CD4-positive, alpha-beta memory T cell (primary cell): ENCODE measurements at places on chromosomes 5 and 9. TPM values are rescaled to one million over a fixed set of nuclear protein-coding genes. Genes with fewer than 3 reads are reported as not detected.

- no peak for DNase-seq
These were observed 56.4 kb downstream of the LHFPL2 start for GRCh38 chr5:78591972-78592700.

Gene GARNL3
- 5.9 TPM for total RNA-seq

- DNase-seq: no peak
These were observed 16.4 kb upstream of the ZBTB34 start for GRCh38 chr9:126844085-126844484.

DNA sequence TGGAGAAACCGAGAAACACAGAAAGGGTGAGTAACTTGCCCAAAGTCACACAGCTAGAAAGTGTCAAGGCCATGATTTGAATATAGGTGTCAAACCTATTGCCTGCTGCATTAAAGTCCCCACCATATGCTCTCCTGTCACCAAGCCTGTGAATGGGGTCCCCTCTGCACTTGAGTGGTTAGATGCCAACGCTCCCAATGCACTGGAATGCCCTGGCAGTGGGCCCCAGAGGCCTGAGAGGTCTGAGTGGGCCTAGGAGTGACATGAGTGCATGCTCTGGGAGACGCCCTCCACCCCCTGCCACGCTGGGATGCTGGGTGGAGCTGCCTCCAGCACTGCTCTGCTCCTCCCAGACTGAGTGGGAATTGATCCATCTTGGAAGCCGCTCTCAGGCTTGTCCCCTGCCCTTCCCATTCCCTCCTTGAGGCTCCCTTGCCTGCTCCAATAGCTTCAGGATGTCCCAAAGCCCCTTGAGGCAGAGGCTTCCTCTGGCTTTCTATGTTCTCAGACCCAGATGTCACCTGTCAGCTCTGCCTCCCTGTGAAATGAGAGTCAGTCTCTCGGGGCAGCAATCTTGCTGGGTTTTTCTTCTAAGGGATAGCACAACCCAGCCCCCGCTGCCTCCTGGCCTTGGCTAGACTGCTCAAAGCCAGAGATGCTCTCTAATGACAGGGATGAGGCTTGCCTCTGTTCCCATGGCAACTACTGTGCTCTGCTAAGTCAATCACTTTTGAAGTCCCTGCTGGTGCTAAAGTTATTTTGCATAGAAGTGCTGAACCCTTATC, 6.6 kb upstream of the ARSI start:
- no peak for DNase-seq

- DNase-seq: no peak
These were observed 16.7 kb downstream of the ANXA6 start for GRCh38 chr5:151140686-151141459.

GRCh38 chr9:124442826-124443225, 7.4 kb upstream of the ADGRD2 start:
- DNase-seq: no peak

DNA sequence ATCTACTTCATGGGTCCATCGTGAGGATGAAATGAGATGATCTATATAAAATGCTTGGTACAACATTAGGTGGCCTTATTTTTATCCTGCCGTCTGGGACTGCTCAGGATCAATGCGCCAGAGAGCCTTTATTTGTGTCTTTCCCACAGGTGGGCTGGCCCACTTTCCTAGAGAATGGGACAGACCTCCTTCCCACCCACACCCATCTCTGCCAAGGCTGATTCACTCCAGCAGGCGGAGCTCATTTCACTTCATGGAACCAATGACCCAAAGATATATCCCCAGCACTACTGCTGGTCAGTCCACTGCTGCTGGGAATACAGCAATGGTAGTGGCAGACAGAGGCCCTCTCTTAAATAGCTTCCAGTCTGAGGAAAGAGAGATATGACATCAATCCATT, 35.7 kb downstream of the TGFBI start:
- DNase-seq: no peak

Gene KCTD16
- total RNA-seq: 0.20 TPM

DNA sequence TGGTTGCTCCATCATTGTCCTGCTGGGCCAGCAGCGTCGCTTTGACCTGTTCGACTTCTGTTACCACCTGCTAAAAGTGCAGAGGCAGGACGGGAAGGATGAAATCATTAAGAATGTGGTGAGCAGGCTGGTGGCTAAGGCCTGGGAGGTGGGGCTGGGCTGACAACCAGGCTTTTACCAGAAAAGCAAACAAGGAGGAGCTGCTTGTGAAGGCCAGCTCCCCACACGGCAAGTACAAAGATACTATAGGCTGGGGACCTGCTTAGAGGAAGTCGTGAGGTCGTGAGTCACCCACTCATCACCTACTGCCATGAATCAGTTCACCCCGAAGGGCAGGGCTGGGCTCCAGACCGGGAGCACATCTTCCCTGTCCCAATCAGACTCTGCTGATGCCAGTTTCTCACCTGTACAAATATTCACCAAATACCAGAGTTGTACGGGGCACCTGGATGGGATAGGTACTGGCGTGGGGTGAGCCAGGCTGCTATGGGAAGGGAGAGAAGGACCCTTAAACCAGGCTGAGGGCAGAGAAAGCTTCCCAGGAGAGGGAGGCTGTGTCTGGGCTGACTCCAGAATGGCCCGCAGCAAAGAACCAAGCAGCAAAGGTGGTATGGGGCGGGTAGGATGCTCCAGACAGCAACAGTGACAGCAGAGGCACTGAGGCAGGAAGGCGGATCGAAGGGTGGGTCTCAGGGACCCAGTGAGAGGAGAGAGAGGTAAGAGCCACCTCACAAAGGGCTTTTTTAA, 69.3 kb upstream of the NIPAL4 start:
- peak; percentile 48 for DNase-seq

Gene ANKRD31
- 0.73 TPM for total RNA-seq

- no peak for DNase-seq
These were observed 5.2 kb downstream of the SLC2A6 start for GRCh38 chr9:133473743-133474142.

- peak; percentile 45 for DNase-seq
These were observed 3.2 kb upstream of the NRARP start for GRCh38 chr9:137305060-137305797.

Gene ANKRD18B
- total RNA-seq: 1.2 TPM

- DNase-seq: no peak
These were observed 67.4 kb downstream of the NSUN2 start for GRCh38 chr5:6565492-6565891.

DNA sequence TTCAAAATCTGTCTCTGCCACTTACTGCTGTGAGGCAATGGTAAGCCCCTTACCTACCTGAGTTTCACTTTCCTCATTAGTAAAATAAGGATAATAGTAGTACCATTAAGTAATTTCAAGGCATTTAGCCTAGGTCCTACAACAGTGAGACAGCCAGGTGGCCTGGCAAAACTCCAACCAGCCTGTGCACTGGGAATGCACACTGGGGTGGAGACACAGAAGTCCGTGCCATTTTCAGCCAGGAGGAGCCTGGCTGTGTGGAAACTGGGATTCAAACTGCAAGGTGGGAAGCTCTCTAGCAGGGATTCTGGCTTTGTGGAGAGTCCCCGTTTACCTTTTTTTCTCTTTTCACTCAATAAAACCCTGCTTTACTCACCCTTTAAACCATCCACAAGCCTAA, 630.4 kb downstream of the PRELID2 start:
- no peak for DNase-seq

Gene UBE2B
- 124 TPM for total RNA-seq

DNA sequence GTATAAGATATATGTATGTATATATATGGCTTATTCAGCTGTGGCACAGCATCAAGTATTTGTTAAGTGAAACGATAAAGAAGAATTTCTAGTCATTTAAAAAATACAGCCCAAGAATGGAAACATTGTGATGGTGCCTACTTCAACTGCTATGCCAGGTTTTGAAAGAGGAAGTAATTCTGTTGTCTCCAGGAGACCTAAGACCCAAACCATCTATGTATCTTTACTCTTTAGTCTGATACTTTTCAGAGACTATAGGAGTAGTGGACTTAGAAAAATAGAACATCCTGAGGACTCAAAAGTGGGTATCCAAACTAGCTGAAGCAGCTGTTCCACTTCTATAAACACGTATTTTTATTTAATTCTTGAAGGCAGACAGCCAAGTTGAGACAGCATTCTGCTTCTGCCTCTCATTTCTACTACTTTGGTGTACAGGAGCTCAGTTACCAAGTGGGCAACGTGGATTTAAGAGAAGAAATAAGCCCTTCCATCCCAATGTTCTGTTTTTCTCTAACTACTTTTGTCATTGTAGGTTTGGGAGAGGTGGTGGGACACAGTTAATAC, 110.7 kb downstream of the RPS23 start:
- no peak for DNase-seq

GRCh38 chr5:10455277-10455670, 13.6 kb downstream of the ROPN1L start:
- DNase-seq: no peak

Gene AQP7
- total RNA-seq: not detected
